Activated gamma-delta T cell treated with anti-CD3 and anti-CD28 coated beads, Interleukin-2, amount 50 U/mL, for 16 hours (primary cell): ENCODE measurements at places on chromosomes 2 and 18.

DNA sequence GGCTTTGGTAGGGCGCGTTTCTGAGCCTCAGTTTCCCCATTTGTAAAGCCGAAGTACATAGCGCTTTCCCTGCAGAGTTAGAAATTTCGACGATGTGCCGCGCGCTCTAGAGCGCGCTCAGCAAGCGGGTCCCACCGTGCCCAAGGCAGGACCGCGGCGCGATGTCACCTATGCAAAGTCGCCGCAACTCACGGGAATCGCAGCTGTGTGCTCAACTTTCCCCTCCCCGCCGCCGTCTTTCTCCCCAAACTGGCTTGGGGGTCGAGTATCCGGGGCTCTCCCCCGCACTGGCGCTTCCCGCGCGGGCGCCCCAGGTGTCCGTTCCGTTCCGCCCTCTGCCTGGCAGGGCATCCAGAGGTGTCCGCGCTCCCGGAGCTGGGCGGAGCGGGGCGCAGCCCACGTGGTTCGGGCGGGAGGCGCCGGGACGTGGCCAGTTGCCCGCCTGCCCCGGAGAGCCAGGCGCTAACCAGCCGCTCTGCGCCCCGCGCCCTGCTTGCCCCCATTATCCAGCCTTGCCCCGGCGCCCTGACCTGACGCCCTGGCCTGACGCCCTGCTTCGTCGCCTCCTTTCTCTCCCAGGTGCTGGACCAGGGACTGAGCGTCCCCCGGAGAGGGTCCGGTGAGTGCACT lies at the start of gene MLPH:
Gene MLPH (plus strand): TSS at position 433 of the 630 bp plus-strand sequence. CDS start 6,176 bp downstream, outside the sequence.
- DNase-seq, result no peak

DNA sequence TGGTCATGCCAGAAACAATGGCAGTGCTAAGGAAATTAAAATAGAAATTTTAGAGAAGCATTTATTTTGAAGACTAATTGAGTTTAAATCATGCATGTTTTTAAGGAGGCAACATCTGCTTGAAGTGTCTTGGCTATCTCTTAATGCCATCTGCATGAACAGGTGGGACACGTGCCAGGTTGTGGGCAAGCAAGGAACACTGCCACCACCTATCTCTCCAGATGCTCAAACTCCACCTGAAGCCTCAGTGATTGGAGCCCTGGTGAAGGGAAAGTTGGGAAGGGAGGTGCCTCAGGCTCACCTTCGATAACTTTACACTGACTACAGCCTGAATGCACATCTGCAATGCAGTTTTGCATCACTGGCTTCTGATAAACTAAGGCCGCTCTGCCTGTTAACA lies 91.5 kb downstream of the TPGS2 start:
- DNase-seq, result no peak

- DNase-seq, result no peak
Measured at GRCh38 chr2:48197618-48198017, 291.3 kb upstream of the FBXO11 start.

DNA sequence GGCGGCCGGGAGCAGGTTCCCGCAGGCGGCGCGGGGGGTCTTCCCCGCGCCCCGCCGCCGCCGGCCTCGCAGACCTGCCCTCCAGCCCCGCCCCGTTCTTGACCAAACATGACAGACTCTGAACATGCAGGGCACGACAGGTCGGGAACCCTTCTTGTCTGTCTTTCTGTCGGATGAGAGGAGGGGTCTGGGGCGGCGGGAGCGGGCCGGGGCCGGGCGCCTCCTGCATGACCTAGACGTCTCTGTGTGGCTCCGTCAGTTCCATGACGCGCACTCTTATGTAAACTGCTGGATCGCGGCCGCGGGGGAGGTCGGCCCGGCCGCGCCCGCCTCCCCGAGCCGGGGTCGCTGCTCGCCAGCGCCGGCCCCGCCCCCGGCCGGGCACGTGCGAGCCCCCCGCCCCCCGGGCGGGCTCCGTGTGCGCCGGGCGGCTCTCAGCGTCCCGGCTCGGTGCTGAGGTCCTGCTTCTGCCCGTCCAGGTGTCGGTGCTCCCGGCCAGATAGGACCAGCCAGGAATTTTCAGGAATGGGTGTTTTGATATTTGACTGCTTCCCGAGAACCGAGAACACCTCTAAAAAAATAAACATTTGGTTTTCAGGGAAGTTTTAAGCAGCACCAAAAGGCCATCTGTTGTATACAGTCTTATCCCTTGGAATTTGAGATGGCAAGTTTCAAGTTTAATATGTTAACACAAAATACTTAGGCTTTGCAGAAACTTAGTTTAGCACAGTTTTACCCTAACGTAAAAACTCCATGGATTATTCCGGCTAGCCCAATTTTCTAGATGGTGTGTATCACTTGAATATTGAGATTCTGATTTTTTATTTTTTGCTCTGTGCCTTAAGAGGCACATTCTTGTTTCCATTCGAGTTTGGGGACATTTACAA lies 733 bp downstream of the ZC3H6 start:
- peak; percentile 63 for DNase-seq

- no peak for DNase-seq
Measured at GRCh38 chr2:70328921-70329561, 27.2 kb upstream of the FAM136A start.

- no peak for DNase-seq
Measured at GRCh38 chr2:54629914-54630857, 93.3 kb upstream of the EML6 start.

DNA sequence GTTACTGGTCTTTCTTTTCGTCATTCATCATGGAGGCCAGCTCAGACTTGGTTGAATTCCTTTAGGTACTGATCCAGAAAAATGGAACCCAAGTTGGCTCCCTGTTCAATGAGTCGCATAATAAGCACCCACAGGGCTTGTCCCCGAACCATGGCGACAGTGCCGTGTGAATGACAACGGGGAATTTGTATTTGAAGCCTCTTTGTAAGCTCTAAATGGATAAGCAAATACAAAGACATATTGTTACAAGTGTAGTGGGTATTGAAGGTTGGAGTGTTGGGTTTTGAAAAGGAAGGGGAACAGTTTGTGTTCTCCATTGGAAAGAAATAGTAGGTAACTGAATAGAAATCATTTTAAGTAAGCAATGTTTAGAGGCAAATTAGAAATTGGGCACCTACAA lies 288.9 kb downstream of the SLC4A3 start:
- no peak for DNase-seq

- no peak for DNase-seq
Measured at GRCh38 chr18:62418258-62418657, 93.1 kb downstream of the TNFRSF11A start.

- DNase-seq, result no peak
Measured at GRCh38 chr2:212791569-212791968, 253.0 kb upstream of the ERBB4 start.

GRCh38 chr2:56508662-56509061 lies 324.9 kb downstream of the CCDC85A start:
- no peak for DNase-seq

- DNase-seq, result no peak
Measured at GRCh38 chr2:104793966-104794365, 59.9 kb upstream of the POU3F3 start.

GRCh38 chr18:5395860-5396448 lies 100.4 kb upstream of the ZBTB14 start:
- no peak for DNase-seq

DNA sequence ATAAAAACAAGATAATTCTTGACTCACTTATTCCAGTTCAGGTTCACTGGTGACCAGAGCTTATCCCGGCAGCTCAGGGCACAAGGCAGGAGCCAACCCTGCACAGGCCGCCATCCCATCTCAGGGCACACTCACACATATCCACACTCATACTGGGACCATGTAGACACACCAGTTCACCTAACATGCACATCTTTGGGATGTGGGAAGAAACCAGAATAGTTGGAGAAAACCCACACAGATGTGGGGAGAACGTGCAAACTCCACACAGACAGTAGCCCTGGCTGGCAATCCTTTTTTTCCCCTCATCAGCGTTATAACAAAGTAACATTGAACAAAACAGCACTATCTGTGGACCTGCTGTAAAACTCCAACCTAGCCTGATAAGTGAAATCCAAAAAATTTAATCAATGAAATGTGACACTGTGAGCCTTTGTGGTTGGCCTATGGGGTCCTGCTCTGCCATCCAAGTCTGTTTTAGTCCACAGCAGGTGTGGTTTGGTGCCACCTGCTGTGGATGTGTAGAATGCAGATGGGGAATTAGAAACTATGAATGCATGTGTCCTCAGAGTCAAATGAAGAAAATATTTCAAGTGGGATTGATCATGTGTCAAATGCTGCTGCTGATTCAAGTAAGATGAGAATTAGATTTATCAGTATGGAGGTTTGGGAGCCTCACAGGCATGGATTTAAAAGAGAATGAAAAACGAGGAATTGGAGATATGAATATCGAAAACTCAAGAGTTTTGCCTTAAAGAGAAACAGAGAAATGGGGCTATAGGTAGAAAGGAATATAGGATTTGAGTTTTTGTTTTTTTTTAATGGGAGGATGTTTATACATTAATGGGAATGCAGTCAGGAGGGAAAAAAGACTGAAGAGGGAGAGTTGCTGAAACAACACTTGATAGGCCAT lies 47.0 kb downstream of the UGP2 start:
- DNase-seq, result no peak

DNA sequence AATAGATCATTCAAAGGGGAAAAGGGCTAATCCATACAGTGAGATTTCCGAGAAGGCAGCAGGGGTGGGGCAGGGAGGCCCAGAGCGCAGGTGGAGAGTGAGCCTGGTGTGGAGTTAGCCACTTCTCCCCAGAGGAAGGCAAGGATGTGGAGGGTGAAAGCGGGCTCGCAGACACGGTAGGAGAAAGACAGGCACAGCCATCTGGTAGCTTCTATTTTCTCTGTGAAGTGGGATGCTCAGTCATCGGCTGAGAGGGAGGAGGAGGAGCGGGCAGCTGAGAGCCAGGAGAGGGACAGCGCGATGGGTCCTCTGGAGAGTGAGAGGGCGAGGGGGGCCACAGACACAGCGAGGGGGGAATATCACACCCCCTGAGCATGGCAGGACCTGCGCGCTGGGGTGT lies 153.3 kb upstream of the NDUFV2 start:
- DNase-seq, result no peak

GRCh38 chr2:127226520-127227263 lies 6.6 kb upstream of the CYP27C1 start:
- DNase-seq, result no peak

GRCh38 chr2:160206436-160206835 lies 6.4 kb upstream of the ITGB6 start:
- DNase-seq, result no peak

- no peak for DNase-seq
Measured at GRCh38 chr2:3059141-3059925, 318.3 kb downstream of the EIPR1 start.

DNA sequence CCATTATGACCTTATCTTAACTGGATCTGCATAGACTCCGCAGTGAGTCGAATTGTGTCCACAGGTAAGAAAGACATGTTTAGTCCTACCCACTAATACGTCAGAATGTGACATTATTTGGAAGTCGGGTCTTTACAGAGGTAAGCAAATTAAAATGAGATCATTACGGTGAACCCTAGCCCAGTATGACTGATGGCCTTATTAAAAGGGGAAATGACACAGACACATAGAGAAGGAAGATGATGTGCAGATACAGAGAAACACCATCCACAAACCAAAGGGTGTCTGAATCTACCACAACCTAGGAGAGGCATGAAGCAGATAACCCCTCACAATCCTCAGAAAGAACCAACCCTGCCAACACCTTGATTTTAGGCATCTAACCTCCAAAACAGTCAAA lies 135.6 kb downstream of the GALNT1 start:
- no peak for DNase-seq

DNA sequence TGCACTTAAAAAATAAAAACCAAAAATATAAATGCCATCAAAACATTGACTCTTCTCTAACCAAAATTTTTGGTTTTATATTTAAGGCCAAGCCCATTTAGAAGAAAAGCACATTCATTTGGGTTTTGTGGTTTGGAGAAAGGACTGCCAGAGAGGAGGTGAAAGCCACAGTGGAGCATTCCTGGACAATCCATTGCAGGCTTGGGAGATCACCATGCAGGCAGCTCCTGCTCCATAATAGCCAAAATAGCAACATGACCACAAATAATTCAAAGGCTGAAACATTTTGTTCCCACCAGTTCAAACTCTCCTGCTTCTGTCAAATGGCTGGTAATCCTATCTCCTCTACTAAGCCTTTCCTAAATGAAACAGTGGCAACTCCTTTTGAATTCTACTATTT lies 73.5 kb downstream of the GALNT3 start:
- DNase-seq, result no peak

GRCh38 chr18:48875314-48875941 lies 75.3 kb downstream of the SMAD7 start:
- no peak for DNase-seq

GRCh38 chr2:97974471-97974870 lies 21.3 kb downstream of the TMEM131 start:
- no peak for DNase-seq

DNA sequence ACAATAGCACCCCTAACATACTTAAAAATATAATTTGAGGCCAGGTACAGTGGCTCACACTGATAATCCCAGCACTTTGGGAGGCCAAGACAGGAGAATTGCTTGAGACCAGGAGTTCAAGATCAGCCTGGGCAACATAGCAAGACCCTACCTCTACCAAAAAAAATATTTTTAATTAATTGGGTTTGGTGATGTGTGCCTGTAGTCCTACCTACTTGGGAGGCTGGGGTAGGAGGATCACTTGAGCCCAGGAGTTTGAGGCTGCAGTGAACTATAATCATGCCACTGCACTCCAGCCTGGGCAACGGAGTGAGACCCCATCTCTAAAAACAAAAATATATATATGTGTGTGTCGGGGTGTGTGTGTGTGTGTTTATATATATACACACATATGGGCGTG lies 91.3 kb downstream of the MEMO1 start:
- DNase-seq, result no peak

- DNase-seq, result no peak
Measured at GRCh38 chr2:156182132-156182531, 150.4 kb downstream of the NR4A2 start.

DNA sequence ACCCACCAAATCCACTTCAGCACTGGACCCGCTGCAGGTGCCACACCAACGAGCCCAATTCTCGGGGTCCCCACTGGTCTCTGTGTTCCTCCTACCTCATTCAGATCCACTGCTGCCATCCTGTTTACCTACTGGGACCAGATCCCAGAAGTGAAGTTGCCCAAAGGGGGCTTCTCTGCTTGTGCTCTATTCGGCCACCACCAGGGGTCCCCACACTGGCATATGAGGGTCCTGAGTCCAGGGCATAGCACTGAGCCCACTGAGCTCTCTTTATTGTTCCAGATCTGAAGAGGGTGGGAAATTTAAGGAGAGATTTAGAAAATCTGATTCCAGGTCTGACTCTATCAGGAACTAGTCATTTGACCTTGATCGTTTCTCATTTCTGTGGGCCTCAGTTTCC lies 2.4 kb downstream of the GPR45 start:
- no peak for DNase-seq

- DNase-seq, result no peak
Measured at GRCh38 chr18:57299931-57300330, 52.4 kb upstream of the ST8SIA3 start.

GRCh38 chr2:12774395-12774727 lies 57.6 kb downstream of the TRIB2 start:
- DNase-seq, result no peak
